ENCODE measurements at places on chromosomes 7 and 10. TPM values are rescaled to one million over a fixed set of nuclear protein-coding genes. Genes with fewer than 3 reads are reported as not detected.

Gene SH2D4B
- polyA plus RNA-seq: 0.13 TPM

Gene BLNK
- 40.7 TPM for polyA plus RNA-seq

Gene YAE1
- polyA plus RNA-seq: 43.0 TPM

Gene MYO3A
- 6.5 TPM for polyA plus RNA-seq

Gene SLC16A12
- 33.7 TPM for polyA plus RNA-seq

DNA sequence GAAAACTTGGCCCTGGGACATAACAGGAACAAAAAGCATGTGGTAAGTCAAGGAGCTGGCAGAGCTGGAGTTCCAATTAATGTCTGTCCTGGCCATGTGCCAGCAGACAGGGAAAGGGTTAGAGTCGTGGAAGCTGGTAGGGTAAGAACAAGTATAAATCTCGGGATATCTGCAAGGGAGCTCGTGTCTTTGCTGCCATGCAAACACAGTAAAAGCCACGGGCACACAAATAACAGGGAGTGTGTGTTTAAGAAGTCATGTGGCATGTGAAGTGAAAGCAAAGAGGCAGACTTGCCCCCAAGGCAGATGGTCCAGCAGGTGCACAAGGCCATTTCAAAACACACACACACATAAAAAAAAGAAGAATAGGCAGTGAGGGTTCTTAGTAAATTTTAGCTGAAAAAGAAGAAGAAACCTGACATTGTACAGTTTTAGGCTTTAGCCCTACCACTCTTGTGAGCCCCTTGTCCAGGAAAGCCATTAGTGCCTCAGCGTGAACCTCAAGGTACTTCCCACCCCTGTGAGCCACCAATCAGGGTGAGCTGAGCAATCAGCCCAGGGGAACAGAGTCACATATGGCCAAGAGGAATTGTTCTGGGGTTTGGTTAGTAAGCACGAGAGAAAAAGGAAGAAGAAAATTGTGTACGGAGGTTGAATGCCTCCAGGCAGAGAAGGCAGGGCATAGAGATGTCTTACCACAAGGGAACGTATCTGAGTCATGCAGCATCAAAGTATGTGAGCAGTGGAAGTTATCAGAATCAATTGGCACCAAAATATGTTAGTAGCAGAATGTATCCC lies 32.8 kb upstream of the ARHGAP12 start:
- DNase-seq: no peak

- DNase-seq: no peak
Measured at GRCh38 chr7:108463613-108464012, 7.4 kb upstream of the NRCAM start.

GRCh38 chr10:44357023-44357540 lies 27.8 kb downstream of the CXCL12 start:
- no peak for DNase-seq

DNA sequence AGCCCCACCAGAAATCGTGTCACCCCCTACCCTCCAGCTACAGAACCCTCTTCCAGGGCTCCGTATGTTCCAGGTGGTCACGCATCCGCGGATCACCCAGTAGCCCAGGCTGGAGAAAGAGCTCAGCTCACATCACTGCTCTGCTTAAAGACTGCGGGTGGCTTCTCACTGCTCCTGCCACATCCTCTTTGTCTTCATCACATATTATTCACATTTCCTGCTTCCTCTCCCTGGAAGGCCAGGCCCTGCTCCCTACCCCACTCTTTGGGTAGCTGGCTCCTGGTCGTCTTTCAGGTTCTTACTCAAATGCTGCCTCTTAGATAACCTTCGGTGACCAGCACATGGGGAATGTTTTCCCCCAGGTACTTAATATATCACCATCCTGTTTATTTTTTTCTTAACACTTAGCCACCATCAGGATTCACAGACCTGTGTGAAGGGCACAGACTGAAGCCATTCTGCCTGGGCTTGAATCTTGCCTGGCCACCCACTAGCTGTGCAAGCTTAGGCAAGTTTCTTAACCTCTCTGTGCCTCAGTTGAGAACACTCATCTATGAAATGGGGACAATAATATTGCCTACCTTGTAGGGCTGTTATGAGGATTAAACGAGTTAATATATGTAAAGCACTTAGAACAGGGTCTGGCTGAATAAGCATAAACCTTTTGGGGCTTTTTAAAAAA lies 307.8 kb downstream of the PRPF18 start:
- no peak for DNase-seq

- no peak for DNase-seq
Measured at GRCh38 chr7:6433784-6434615, 13.8 kb downstream of the DAGLB start.

- DNase-seq: no peak
Measured at GRCh38 chr7:24721481-24722001, 35.7 kb downstream of the GSDME start.

- DNase-seq: no peak
Measured at GRCh38 chr10:127257395-127257794, 61.0 kb upstream of the INSYN2A start.

DNA sequence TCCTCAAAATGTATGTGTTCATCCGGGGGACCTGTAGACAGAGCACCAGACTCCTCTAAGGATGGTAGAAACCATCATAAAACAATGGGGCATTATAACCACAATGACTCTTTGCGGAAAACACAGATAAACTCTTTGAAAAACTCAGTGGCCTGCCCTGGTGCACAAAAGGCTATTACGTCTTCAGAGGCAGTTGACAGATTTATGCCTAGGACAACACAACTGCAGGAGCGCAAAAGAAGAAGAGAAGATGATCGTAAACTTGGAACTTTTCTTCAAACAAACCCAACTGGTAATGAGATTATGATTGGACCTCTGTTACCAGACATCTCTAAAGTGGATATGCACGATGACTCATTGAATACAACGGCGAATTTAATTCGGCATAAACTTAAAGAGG lies 6.0 kb downstream of the RBM48 start:
- no peak for DNase-seq

DNA sequence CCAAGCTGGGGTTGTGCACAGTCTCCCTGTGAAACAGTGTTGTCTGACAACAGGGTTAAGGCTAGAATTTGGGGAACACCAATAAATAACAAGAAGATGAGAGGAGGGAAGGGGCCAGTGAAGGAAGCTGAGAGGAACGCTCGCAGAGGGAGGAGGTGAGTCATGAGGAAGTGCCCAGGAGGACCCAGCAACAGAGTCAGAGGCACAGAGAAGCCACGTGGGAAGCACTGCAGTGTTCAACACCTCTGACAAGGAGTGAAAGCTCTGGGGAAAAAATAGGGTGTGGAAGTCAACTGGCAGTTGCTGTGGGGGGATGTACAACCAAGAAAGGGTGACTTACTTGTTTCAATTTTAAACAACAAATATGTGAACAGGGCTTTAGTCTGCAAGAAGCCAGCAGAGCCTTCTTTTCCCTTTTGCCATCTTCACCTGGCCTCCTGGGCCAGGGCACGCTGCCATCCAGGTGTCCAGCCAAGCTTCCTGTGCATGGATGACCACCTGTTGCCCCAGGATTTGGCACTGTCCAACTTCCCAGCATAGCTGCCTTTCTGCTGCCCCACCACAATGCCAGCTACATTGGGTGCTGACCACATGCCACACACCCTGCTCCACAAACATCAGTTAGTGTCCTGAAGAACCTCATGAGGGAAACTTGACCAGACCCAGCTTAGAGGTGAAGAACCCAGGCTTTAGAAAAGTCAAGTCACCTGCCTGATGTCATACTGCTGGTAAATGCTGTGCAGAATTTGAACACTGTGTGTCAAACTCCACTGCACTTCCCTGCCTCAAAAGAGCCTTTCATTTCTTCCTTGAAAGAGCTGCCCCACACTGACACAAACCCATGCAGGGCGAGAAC lies 69.6 kb downstream of the ATXN7L1 start:
- no peak for DNase-seq

DNA sequence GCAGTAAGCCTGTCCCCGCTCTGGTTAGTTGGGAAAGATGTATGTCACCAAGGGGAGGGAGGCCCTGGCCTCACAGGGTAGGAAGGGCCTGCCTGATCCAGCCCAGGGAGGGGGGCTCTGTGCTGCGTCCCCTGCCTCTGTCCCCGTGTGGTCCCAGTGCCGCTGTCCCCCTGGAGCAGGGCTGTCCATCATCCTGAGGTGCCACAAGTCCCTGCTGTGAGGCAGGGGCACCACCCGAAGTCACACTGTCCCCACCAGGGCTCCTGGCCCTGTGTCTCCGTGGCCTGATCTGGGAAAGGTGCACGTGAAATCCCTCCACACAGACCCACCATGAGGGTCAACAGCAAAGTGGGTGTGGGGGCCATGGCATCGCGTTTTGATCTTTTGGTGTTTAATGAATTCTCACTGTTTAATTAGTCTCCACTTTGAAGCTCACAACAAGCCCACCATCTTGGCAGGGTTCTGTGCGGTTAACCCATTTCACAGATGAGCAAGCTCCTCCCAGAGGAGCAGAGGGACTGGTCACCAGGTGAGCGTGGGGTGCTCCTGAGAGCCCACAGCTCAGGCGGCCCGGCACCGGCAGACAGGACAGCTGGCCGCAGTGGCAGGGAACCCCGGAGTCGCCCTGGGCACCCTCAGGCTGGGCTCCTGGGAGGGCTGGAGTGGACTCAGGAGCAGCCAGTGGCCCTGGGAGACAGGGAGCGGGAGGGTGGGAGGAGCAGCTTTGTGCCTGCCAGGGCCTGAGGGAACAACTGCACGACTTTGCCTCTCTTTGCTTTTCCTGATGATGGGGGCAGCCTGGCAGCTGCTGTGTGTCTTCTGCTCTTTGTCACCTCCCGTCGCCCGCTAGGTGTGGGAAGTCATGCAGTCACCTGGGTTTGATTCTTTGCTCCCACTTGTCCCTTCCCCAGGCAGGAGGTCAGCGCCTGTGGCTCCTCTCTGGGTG lies 12.0 kb upstream of the CRYGN start:
- no peak for DNase-seq

GRCh38 chr10:77187376-77187999 lies 450.1 kb downstream of the KCNMA1 start:
- DNase-seq: no peak

DNA sequence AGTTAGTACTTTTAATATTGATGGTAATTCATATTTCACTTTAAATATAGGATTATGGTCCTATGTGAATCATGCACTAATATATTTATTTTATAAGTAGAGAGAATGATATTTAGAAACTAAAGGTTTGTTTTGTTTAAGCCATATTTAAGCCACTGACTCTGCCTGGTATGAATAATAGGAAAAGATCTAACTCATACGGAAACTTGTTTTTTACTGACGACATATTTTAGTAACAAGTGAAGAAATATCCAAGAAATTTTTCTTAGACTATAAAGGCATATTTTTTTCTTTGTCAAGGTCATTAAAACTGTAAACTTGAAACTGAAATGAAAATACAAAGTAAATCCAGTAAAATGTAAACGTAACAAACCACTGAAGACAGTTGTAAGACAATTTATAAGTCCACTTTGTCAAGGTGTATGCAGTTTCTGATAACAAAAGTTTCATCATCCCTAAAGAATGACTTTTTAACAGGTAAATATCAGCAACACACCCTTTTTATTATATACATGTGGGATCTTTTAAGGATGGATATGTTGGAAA lies 147.1 kb downstream of the PHF14 start:
- no peak for DNase-seq
